ENCODE measurements at places on chromosomes 7 and 10.

- DNase-seq: no peak
Measured at GRCh38 chr10:30154561-30154960, 95.2 kb upstream of the JCAD start.

DNA sequence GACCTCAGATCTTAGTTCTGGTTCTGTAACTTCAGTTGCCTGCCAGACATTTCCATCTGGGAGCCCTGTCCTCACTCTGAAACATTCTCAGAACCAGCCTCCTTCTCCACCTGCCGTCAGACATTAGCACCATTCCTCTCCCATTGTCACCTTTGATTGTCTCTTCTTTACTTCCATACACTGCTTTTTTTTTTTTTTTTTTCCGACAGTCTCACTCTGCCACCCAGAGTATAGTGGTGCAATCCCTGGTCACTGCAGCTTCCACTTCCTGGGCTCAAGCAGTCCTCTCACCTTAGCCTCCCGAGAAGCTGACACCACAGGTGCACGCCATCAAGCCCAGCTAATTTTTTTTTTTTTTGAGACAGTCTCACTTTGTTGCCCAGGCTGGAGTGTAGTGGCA is 21.1 kb upstream of the HIPK2 start:
- no peak for DNase-seq

DNA sequence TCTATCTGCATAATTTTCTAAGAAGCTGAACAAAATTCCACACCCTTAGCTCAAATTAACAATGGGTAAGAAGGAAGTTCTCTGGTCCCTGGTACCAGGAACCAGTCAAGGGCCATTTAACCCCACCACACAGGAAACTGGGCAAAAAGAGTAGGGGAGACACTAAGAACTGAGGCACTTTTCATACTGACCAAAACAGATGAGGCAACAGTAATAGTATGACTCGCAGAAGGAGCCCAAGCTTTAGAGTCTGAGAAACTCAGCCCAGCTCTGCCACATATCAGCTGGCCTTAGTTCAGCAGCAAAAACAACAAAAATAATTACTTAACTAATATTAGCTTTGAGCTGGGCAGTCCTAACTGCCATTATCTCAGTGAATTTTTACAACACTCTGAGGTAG is 221.2 kb downstream of the FAM107B start:
- DNase-seq: no peak

GRCh38 chr10:95377950-95378349 is 87.1 kb upstream of the PDLIM1 start:
- no peak for DNase-seq

GRCh38 chr7:26454180-26454579 is 162.5 kb downstream of the SNX10 start:
- DNase-seq: no peak

GRCh38 chr10:18659819-18660535 is 746 bp downstream of the ARL5B start:
- DNase-seq: no peak

GRCh38 chr7:36304099-36304425 is 85.6 kb upstream of the ANLN start:
- DNase-seq: no peak

DNA sequence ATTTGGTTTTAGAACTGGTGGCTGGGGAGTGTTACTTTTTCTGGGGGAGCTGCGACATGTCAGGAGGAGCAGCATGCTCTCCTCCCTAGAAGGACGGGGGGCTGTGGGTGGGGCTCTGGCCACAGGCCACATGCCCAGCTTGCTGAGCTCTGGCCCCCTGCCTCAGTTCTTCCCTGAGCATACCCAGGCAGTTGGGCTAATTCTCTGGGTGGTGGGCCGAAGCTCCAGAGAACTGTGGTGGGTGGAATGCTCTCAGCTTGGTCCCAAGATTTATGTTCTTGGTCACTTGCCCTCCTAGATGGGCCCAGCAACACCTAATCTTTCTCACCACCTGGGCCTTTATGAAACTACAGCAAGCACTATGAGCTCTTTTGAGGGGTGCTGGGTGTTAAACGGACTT is 5.1 kb upstream of the ZNF775 start:
- DNase-seq: no peak

DNA sequence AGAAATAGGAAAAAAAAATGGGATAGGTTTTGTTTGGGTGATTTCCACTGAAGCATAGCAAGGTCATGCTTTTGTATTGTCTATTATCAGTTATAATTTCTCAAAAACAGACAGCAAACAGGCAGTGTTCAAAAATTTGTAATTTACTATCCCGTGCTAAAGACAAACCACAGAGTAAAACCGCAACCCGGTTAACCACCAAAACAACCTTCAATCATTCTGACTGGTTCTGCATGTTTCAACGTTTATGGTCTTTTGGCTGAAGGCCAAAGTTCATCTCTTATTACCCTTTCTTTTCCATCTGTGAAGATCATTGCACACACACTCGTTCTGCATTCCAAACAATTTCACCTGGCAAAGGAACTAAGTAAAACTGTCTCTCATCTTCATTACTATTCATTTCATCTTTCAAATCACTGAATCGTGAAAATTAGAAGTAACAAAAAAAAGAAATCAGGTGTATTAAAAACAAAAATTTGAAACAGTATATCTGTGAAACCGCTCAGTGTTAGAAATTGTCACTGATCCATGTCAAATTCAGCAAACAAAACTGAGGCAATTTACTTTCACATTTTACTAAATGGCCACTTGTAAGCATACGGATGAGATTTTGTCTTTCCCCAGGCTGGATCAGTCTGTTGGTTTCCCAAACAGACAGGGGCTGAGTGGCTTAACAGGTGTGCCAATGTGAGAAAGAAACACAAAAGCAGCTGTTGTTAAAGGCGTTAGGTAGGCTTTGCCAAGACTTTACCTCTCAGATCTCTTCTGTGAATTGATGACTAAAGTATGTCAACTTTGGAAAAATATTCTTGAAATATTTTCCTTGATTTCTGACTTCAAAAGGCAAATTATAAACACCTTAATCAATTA is 539.6 kb downstream of the CNTNAP2 start:
- no peak for DNase-seq

DNA sequence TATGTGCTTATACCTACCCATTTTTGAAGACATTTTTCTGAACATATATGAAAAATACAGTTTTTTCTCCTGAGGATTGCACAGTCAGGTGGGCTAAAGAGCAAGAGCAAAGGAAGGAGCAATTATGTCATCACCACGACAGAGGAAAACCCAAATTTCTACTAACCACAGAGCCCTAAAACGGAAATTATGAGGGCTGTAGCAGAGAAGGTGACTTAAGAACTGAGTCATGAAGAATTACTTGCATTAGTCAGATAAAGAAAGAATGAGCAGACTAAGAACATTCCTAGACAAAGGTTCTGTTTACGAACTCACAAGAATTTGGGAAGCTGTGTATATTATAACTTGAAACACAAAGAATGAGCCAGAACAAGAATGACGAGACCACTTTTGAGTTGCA is 974.4 kb downstream of the NXPH1 start:
- no peak for DNase-seq

- DNase-seq: no peak
Measured at GRCh38 chr10:51270936-51271530, 196.7 kb downstream of the PRKG1 start.

DNA sequence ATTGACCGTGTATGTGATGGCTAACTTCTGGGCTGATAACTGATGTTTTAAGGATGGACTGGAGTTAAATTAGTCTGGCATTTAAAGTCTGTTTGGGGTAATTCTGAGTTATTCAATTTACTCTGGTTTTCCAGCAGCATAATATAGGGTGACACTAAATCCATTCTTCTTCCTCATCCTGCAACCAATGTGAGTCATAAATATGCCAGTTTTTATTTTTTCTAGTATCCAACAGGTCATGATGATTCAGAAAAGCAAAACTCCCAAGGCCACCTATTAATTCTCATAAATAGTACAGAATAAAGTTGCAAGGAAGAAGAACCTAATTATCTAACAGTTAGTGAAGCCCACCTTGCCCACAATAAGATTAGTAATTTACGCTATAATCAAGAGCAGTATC is 7.5 kb upstream of the EPHB6 start:
- DNase-seq: no peak

- DNase-seq: no peak
Measured at GRCh38 chr7:57487957-57488356, 38.0 kb downstream of the ZNF716 start.

DNA sequence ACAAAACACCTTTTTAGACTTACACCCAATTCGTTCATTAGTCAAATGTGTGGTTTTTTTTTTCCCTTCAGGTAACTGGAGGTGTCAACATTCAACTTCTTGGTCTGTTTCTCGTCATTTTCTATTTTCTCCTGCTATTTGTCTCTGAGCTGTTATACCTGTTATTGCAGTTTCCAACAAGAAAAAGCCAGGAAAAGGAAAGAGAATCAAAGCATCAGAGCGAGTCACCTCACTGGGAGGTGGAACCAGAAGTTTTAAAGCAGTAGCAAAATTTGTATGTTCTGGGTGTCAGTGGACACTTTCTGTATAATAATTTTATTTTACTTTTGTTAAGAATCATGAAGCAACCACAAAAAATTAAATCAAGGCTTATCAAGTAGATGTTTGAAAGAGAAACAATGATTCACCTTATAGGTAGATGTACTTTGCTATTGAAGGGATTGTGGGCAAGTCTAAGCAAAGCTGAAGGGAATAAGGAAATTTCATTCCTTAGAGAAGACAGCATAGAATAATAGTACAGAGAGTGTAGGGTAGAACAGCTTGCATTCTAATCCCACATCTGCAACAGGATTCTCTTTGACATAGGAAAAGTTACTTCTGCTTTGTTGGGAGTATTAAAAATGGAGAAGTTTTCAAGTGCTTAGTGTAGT is 675.8 kb downstream of the PCDH15 start:
- no peak for DNase-seq

- no peak for DNase-seq
Measured at GRCh38 chr7:121163699-121164098, 165.1 kb upstream of the WNT16 start.

DNA sequence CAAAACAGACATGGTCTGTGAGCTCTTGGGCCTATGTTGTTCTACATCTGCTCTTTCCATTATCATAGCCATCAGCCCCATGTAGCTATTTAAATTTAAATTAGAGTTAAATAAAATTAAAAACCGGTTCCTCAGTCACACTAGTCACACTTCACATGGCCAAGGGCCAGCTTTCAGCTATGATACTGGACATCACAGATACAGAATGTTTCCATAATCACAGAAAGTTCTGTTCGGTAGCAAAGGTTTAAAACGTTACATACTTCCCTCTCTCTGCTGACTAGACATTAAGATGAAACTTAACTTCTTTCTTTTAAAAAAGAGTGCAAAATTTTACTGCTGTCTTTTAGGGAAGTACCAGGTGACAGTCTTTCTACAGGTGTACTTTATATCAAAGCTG is 43.0 kb downstream of the SRPK2 start:
- DNase-seq: no peak

GRCh38 chr7:128003167-128003566 is 28.1 kb downstream of the LRRC4 start:
- no peak for DNase-seq

DNA sequence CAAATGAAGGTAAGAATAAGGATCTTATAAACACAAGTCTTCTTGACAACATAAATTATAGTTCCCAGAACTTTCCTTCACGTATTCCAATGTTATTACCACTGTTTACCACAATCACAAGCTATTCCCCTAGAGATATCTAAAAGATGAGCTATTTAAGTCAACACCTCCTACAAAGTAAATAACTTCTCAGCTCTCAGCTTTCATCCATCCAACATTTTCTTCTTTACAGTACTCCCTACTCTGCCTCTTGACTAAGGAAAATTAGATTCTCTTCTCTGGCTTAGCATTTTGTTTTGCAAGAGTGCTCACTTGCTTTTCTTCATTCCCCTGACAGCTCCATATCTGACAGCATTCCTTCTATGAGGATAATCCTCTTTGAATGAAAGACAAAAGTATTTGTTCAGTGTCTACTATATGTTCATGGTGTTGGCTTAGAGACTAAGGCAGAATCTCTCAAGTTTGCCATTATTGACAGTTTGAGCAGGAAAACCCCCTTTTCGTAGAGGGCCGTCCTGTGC is 93.0 kb upstream of the IL6 start:
- DNase-seq: no peak

- DNase-seq: no peak
Measured at GRCh38 chr7:123398921-123399320, 135.5 kb downstream of the IQUB start.

GRCh38 chr7:36942955-36943354 is 218.7 kb upstream of the AOAH start:
- DNase-seq: no peak

GRCh38 chr10:99456931-99457288 is 26.5 kb upstream of the GOT1 start:
- DNase-seq: no peak

GRCh38 chr7:148587076-148587475 is 3.5 kb upstream of the C7orf33 start:
- no peak for DNase-seq

DNA sequence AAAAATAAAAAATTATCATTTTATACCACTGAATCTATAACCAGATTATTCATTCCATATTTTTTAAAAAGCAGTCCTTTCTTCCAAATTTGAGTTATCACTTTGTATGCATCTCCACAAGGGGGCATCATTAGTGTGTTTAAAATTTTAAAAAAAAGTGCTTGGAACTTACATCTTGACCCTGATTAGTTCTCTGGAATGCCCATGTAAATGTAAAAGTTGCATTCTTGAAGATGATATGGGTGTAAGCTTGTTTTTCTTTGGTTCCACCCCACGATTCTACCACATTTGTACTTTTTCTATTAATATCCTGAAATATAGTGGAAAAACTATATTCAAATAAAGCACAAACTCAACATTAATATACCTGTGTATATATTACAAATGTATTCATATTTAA is 144.9 kb downstream of the ELAPOR2 start:
- no peak for DNase-seq

- peak; percentile 55 for DNase-seq
Measured at GRCh38 chr10:68826764-68827591, at the start of gene STOX1. Gene STOX1 (plus strand): TSS chr10:68827531. CDS start chr10:68827624, 93 bp downstream.

DNA sequence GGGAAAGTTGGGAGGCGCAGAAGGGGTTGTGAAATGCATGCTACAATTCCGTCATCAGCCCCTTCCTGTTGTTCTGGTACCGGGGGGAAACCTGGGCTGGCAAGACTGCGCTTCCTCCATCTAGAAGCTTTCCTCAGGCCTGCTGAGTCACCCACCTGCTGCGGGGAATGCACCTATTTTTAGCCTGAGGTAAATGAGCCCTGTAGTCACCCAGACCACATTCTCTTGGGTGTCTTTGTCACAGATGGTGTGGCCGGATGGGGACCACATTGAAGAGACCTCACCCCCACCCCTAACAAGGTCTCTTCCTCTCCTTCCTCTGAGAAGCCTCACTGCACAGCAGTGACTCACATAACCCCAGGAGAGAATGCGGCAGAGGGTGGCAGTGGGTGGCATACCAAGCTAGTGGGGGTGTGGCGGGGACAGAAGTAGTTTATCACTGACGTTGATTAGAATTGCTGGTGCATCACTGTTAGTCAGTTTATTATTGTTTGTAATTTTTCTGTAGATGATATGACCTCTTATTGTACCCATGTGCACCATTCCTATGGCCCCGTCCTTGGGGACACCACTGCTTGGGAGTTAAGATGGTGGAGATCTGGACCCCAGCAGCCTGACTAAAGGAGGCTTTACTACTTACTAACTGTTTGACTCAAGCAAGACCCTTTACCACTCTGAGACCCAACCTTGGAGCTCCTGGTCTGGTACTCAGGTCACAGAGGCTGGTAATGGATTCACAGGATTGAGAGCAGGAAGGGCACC is 83.0 kb upstream of the DUSP5 start:
- DNase-seq: peak; percentile 77

Measured in activated CD4-positive, CD25-positive, alpha-beta regulatory T cell treated with anti-CD3 and anti-CD28 coated beads, Interleukin-2, amount 50 U/mL, for 72 hours (primary cell).